ENCODE measurements at places on chromosomes 2 and 18.

GRCh38 chr2:128441341-128442052 is 122.8 kb upstream of the HS6ST1 start:
- no peak for DNase-seq

DNA sequence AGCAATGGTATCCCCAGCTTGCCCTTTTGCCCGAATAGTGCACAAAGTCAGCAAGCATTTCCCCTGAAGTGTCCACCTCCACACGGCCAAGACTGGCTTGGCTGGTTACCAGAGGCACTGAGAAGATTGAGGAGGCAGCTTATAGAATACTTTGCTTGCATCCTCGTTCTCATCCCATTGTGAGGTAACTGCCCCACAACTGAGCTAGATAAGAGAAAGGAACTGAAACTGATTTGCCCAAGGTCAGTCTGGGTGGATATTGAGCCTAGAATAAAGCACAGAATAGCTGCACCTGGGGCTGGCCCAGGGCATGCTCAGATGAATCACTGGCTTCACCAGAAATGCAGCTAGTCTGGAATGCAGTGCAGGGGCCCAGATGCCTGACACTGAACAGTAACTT is 32.7 kb upstream of the MAP4K3 start:
- DNase-seq: peak; percentile 38

GRCh38 chr2:15772681-15773080 is 167.7 kb upstream of the MYCN start:
- no peak for DNase-seq

GRCh38 chr2:97970293-97971060 is 25.3 kb downstream of the TMEM131 start:
- DNase-seq: no peak

DNA sequence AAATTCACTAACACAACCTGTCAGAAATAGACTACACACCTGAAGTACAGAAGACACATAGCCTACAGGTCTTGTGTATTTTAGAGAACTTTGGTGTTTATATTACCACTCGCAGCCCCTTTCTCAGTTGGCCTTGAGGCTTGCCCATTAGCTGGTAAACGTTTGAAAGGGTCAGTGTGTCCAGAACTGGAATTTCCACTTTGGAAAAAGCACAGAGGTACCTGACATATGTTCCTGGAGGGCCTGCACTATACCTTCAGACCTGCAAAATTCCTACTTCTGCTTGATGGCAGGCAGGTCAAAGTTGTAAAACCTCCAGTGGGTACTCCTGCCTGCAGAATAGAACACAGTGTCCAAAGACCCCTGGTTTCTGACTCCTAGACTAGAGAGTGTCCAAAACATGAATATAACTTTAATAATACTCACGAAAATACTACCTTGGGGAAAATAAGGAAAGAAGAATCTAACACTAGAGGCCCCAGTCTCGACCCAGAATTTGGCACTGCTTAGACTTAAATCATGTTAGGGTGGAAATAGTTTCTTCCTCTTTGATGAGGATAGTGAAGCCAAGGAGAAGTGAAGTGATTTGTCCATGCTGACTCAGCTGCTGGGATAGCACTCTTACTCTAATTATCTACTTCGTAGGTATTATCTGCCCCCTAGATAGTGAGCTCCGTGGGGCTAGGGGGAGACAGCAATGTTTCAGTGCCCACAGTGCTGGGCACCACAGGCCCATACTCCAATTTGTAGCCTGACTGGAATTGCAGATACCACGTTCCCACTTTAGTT is 2.8 kb downstream of the KCTD1 start:
- DNase-seq: no peak

DNA sequence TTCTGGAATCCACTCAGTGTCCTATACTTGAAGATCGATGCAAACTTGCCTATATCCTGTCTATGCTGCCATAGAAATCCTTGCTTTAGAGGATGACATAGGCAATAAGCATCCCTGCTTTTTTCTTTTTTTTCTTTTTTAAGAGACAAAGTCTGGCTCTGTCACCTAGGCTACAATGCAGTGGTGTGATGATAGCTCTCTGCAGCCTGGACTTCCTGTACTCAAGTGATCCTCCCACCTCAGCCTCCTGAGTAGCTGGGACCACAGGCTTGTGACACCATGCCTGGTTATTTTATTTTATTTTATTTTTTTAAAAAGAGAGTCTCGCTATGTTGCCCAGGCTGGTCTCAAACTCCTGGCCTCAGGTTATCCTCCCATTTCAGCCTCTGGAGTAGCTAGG is 76.9 kb downstream of the LBH start:
- no peak for DNase-seq

- DNase-seq: no peak
Measured at GRCh38 chr18:48826271-48826670, 124.5 kb downstream of the SMAD7 start.

DNA sequence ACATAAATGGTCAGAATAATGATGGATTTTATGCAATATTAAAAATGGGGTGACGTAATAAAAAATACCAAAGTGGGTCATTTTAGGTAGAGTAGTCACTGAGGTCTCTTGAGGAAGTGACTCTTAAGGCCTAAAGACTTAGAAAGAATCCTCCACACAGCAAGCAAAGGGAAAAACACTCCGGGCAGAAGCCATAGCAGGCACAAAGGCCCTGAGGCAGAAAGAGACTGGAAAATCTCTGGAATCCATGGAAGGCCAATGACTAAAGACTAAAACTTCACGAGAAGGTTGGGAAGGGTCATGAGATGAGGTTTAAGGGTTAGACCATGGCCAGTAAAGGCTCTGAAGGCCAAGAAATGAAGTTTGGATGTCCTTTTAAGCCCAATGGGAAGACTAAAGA is 36.9 kb downstream of the MAIP1 start:
- no peak for DNase-seq

- no peak for DNase-seq
Measured at GRCh38 chr2:109126501-109126860, 2.5 kb upstream of the SH3RF3 start.

- DNase-seq: no peak
Measured at GRCh38 chr2:201298462-201299052, 38.2 kb downstream of the CASP8 start.

- DNase-seq: no peak
Measured at GRCh38 chr2:215933151-215933550, 80.2 kb downstream of the MREG start.

- DNase-seq: no peak
Measured at GRCh38 chr2:694174-694573, 17.0 kb upstream of the TMEM18 start.

DNA sequence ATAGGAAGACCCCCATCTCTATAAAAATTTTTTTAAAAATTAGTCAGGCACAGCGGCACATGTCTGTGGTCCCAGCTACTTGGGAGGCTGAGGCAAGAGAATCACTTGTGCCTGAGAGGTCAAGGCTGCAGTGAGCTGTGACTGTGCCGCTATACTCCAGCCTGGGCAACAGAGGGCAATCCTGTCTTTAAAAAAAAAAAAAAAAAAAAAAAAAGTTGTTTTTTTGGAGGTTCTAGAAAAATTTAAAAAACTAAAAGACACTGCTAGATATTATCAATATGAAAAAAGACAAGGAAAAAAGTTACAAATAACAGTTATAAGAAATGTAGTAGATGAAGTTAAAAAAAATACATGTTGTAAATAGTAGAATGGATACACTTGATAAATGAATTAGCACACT is 56.1 kb upstream of the C2orf15 start:
- no peak for DNase-seq

DNA sequence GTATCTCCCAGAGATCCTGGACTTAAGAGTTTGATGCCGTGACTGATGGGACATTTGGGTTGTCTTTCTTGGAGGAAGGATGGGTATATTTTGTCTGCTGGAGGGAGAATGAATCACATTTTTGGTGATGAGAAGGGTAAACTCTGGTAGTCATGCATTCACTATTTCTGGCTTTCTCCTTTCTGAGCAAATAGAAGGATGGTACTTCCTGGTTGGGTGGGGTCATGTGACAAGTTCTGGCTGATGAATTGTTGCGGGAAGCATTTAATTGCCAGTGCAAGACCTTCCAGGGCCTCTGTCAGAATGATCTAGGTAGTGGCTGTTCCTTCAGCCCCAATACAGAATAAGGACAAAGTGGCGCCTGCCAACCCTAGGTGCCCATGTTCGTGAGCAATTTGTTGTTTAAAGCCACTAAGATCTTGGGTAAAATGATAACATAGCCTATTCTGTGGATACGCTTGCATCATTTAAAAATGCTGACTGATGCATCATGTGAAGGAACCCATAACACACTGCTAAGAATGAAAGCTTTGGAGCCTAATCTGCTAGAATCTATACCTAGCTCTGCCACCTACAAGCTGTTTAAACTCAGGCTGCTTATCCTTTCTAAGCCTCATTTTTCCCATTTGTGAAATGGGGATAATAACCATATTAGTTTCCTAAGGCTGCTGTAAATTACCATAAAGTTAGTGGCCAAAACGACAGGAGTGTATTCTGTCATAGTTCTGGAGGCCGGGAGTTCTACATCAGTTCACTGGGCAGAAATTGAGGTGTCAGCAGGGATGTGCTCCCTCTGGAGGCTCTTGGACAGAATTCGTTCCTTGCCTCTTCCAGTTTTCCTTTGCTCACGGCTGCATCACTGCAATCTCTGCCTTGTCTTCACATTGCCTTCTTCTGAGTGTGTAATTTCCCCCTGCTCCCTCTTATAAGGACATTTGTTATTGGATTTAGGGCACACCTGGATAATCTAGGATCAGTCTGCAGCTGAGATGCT is 281.3 kb downstream of the AGPS start:
- DNase-seq: no peak

GRCh38 chr18:72648079-72648478 is 103.9 kb upstream of the CBLN2 start:
- DNase-seq: no peak

GRCh38 chr2:43759195-43759594 is 14.6 kb upstream of the DYNC2LI1 start:
- no peak for DNase-seq

DNA sequence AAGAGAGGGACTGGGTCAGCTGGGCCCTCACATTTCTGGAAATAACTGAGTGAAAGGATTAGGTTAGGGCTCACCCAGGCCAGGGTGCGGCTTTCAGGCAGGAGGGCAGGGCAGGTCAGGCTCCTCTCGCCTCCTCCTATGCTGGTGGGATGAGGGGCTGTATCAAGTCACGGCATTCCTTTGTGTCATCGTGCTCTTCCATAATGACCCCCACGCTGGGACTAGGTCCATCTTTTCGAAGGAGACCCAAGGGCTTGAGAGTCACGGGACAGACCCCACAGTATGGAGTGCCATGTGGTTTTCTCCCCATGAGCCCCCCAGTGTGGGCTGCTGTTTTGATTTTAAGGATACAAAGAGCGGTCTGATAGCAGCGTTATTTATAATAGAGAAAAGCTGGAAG is 137.8 kb upstream of the COPS8 start:
- no peak for DNase-seq

DNA sequence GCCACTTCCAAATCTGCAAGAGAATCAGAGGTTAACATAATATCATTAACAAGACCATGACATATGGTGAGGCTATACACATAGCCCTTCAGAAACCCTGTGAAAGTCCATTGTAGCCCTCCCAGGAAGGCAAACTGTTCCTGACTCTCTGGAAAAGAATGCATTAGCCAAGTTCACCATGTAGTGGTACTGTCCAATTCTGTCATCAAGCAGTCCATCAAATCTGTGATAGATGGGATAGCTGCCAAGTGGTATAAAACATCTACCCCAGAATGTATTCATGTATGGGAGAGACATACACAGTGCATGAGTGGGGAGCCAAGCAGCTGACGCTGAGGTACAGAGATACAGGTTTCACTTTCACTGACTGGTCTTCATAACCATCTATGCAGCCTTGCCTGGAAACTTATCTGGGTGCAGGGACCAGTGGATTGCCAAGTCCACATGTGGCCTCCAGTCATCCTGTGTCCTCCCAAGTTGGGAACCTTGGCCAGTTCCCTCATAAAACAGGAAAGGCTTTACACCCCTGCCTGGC is 281.1 kb downstream of the MBD2 start:
- DNase-seq: no peak

- DNase-seq: peak; percentile 8
Measured at GRCh38 chr2:45128580-45128997, 119.3 kb upstream of the SIX2 start.

GRCh38 chr2:189265696-189266320 is 86.2 kb upstream of the COL5A2 start:
- no peak for DNase-seq

GRCh38 chr18:22296304-22296703 is 121.4 kb downstream of the CTAGE1 start:
- DNase-seq: no peak

- DNase-seq: no peak
Measured at GRCh38 chr2:184006998-184007397, 591.3 kb upstream of the ZNF804A start.

DNA sequence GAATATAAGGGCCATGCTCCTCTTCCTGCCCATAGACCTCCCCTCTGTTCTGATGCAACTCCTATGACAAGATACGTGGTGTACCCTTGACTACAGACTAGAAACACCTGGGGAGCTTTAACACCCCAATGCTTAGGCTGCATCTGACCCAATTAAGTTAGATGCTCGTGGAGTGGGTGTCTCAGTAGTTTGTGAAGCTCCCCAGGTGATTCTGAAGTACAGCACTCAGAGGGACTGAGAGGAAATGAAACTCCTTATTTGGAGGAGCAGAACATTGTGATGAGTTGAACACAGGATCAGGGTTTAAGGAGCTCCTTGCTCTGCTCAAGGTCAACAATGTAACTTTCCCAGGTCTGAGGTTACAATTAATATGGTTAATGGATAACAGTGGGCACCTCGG is 80.3 kb upstream of the TTC39C start:
- DNase-seq: no peak

DNA sequence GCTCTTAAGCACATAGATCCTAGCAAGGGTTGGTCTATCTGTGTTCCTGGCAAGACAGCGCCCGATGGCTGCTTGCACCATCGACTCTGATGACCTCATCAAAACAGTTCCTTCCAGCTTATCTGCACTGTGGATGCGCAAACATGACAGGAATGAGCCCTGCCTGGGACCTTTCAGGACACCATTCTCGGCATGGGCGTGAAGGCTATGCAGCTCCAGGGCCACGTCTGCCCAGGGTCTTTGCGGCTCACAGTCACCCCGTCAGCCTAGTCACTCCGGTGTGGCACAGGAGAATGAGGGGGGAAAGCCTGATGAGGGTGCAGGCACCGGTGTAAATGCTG is 147.8 kb upstream of the TWIST2 start:
- no peak for DNase-seq

GRCh38 chr18:76484749-76485387 is 10.2 kb downstream of the ZNF516 start:
- no peak for DNase-seq

DNA sequence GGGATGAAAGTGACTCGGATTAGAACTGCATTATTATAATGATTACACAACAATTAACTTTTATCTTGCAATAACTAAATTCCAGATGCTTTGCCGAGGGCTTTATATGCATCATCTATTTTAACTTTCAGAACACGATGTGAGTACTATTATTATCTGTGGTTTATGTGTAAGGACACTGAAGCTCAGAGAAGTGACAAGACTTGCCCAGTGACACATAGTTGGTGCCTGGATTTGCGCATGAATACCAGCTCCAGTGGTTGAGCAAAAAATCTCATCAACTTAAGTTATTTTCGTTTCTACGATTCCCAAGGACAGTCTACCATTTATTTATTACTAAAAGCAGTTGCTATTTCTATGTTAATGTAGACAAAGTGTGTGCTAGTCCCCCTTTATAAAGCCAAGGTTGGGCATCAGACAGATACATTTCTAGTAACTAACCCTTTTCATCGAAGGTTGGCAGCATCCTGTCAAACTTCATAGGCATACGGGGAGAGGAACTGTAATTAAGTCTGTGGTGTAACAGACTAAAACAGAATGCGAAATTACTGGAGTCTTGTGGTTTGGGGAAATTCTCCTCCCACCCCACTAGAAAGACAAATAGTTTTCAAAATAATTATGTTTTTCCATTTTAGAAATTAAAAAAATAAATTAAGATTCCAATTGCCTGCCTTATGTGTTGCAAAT is 73.2 kb upstream of the BOD1L2 start:
- no peak for DNase-seq
